ENCODE measurements at places on chromosomes 6 and 20.

DNA sequence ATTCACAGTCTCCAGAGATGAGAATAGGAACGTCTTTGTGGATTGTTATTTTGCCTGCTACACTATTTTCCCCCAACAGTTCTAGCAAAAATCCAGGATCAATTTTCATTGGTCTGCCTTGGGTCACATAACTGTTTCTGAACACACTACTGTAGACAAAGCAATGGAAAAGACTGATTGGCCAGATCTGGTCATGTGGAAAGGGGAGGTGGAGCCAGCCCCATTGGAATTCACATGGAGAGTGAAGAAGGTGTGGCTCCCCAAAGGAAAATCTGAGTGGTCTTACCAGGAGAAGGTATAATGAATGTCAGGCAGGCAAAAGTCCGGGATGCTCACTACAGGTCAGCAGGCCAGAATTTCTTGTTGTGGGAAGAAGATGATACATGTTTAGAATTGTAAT lies 9.5 kb upstream of the TP53RK start:
- DNase-seq, result no peak

- no peak for DNase-seq
These were observed 38.9 kb downstream of the HECA start for GRCh38 chr6:139173822-139174221.

DNA sequence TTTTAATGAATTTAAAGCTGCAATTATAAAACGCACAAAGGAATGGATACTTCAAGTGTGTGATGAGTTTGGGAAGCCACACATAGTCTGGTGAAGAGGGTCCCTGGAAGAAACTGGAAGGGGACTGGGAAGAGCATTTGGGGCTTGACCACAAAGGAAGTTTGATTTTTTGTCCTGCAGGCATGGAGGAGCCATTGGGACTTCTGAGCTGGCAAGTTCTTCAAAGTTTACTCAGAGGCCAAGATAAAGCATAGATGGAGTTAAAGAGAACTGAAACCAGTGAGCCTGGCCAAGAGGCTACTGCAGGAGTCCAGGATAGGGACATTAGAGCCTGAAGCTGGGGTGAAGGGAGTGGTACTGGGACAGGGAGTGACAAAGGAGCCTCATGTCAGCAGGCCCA lies 95.0 kb downstream of the AIG1 start:
- DNase-seq, result no peak

DNA sequence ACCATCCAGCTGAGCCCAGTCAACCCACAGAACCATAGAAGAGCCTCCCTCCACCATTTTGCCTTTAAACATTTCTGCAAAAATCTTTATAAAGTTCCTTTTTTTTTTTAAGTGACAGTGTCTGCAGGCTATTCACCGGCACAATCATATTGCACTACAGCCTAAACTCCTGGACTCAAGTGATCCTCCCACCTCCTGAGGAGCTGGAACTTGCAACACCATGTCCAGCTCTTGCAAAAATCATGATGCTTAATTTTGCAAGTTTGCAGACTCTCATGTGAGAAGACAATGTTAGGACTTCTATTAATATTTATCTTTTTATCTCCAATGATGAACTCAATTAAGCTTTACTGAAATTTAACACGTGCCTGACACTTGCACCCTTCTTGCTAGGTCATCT lies 88.8 kb downstream of the INSM1 start:
- DNase-seq, result peak; percentile 41

DNA sequence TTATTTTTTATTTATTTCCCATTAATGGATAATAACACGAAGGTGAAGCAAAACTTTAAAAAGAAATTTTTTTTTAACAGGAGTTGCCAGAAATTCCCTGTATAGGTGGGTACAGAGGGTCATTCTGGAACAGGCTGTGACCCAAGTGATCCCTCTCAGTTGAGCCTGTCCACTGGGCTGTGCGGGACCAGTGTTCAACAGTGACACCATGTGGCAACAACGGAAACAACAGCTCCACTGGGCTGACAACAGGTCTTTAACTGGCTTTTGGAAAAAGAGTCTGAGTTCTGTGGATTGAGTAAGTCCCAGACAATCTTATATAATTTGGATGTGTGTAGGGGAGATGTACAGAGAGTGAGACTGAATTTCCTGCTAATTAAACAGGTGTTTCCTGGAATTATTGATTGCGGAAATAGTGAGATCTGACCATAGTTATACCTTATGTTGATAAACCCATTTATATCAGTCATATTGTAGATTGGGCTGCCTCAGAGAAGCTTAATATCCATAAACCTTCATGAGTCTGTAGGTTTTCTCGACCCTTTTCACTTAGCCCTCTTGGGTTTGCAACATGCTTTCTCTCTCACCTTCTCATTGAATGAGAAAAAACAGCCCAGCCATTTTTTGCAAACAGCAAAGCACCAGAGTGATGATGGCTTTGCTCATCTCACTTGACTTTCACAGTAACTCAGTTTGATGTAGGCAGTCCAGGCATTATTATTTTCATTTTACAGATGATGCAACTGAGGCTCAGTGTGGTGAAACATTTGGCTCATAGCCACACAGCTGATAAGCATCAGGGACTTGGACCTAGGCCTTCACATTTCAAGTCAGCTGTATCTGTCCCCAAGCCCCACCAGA lies 17.5 kb downstream of the KIAA1755 start:
- peak; percentile 29 for DNase-seq

GRCh38 chr20:53739799-53740785 lies 146.5 kb upstream of the ZNF217 start:
- peak; percentile 91 for DNase-seq

GRCh38 chr6:89050155-89050554 lies 30.4 kb upstream of the PNRC1 start:
- peak; percentile 40 for DNase-seq

GRCh38 chr6:111957623-111958315 lies 84.5 kb upstream of the FYN start:
- no peak for DNase-seq

DNA sequence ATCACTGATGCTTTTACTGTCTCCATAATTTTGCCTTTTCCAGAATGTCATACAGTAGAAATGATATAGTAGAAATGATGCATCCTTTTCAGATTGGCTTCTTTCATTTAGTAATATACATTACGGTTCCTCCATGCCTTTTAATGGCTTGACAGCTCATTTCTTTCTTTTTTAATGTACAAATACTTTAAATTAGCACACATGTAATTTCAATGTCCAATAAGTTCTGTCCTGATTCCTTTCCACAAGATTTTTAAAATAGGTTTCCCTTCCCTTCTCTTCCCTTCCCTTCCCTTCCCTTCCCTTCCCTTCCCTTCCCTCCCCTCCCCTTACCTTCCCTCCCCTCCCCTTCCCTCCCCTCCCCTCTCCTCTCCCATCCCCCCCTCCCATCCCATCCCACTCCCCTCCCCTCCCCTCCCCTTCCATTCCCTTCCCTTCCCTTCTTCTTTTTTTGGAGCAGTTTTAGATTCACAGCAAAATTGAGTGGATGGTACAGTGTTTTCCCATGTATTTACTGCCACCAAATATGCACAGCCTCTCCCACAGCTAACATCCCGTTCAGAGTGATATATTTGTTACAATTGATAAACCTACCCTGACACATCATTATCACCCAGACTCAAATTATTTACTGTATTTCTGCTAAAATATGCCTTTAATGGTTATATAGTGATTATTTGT lies 398.8 kb downstream of the RNF144B start:
- DNase-seq, result no peak

DNA sequence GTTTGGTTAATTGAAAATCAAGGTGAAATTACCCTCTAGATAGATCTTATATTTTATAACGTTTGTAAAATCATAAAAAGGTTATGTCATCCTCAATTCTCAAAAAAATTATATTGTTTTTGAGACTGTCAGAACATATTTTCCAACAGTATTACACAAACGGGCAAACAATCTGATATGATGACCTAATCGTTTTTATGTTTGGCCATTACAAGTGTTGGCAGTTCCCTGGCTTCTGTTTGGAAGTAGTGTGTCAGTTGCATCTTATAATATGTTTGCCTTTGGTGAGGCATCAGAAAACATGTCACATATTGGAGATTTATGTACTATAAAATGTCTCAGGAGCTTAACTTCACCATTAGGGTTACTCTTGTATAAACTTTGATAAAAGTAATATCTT lies 308.1 kb upstream of the EPHA7 start:
- DNase-seq, result no peak

- peak; percentile 85 for DNase-seq
These were observed 3.2 kb upstream of the TGM3 start for GRCh38 chr20:2292416-2293110.

- DNase-seq, result no peak
These were observed 211.4 kb upstream of the ECI2 start for GRCh38 chr6:4346659-4347333.

DNA sequence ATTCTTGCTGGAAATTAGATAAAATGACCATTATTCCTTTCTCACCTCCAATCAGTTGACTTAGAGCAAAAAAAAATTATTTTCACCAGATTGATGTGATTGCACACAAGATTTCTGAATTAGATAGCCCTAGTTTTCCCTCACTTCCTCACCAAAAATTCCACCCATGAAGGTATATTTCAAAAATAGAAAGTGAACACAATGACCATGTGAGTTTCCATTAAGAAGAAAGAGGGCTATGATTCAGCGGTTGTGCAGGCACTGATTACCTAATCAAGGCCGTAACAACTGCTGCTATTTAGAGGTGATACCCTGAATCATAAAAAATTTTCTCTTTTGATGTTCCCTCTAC lies 19.5 kb upstream of the RALGAPA2 start:
- DNase-seq, result peak; percentile 96

DNA sequence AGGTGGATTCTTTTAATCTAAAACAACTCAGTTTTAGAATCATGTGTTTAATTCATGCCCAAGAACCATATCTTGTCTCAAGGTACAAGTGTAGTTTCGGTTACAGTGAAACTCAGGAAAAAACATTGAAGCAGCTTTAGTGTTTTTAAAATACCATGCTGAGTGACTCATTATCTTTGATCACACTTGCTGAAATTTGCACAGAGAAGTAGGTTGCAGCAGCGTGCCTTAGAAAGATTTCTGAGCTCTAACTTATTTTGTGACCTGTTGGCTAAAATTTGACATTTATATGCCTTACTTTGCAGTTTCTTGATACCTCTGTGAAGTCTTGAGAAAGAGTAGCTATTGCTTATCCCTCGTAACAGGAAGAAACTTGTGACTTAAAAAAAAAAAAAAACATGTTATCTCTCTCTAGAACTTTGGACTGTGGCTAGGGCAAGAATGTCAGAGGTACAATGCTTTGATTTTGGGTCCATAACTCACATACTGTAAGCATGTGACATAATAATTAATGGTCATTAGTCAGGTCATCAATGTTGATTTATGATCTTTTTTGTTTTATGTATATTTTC lies 34.5 kb upstream of the FUCA2 start:
- no peak for DNase-seq

DNA sequence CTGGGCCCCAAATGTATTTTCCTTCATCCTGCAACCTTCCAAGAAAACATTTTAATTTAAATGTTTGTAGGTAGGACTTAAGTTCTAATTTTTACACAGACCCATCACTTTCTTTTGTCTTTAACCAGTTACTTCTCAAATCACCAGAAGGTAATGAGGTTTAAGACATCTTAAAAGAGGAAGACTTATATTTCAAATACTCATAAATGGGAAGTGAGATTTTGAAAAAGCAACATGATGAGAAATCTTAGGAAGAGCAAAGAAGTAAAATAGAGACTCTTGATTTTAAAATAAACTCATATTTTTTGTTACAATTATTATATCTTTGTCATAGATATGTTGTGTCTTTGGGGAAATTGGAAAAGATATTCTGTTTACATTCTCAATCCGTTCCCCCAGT lies 82.3 kb downstream of the SYNE1 start:
- peak; percentile 24 for DNase-seq

GRCh38 chr6:3347826-3348225 lies 89.1 kb downstream of the PSMG4 start:
- DNase-seq, result no peak

DNA sequence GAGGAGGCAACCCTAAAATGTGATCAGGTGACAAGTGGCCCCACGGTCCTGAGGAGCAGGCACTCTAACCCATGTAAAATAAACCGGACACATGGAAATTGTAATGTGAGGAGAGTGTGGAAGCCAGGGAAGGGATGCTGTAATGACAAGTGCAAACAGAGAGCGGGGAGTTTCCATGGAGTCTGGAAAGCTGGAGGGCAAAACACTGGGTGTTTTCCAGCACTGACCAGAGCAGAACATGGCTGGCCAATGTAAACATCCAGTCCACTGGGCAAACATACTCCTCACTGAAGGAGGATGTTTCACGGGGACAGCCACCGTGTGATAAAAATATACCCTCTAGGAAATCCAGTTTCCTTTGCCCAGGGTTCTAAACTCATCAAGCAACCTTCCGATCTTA lies 219.0 kb upstream of the JARID2 start:
- no peak for DNase-seq

- peak; percentile 80 for DNase-seq
These were observed 13.5 kb downstream of the PFDN4 start for GRCh38 chr20:54221353-54221752.

GRCh38 chr6:4030669-4031068 lies 48.3 kb downstream of the FAM217A start:
- DNase-seq, result no peak

GRCh38 chr20:58526411-58526810 lies 11.2 kb upstream of the APCDD1L start:
- no peak for DNase-seq

GRCh38 chr20:29318871-29319461 lies 1938.5 kb upstream of the DEFB115 start:
- no peak for DNase-seq

GRCh38 chr6:6811128-6812009 lies 222.8 kb downstream of the LY86 start:
- DNase-seq, result peak; percentile 47

- no peak for DNase-seq
These were observed 11.2 kb downstream of the VEGFA start for GRCh38 chr6:43780941-43781928.

- DNase-seq, result no peak
These were observed 60.3 kb upstream of the C20orf144 start for GRCh38 chr20:33601861-33602260.

DNA sequence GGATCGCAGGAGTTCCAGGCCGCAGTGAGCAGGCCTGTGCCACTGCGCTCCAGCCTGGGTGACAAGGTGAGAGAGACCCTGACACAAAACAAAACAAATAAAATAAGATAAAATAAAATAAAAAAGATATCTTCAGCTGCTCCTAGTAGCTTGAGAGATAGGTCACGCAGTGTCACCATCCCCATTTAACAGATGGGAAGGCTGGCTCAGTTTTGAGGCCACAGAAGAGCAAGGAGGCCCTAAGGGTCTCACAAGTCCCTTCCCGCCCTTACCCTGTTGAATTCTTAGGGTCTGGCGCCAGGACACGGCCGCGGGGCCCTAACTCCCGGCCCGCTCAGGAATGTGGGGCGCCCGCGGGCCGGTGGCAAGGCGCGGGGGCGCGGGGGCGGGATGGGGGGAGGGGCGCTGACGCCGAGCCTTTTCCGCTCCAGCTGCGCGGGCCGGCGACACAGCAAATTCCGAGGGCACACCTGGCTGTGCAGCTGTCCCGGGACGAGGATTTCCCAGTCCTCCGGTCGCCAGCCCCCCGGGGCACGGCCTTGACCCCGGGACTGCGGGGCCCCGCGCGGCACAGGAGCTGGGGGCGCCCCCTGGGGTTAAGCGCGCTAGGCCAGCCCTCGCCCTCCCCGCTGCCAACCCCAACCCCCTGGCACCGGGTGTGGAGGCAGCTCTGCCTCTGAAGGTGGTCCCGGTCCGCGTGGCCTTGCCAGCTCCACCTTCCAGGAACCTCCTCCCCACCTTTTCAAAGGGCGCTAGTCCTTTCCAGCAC lies 10.3 kb upstream of the R3HDML start:
- peak; percentile 5 for DNase-seq
